ENCODE measurements at places on chromosomes 11 and 22. TPM values are rescaled to one million over a fixed set of nuclear protein-coding genes. Genes with fewer than 3 reads are reported as not detected.
A peak's percentile ranks its signal among the peaks of the same experiment; 100 is the strongest.

- no peak for DNase-seq
These were observed 362.1 kb downstream of the DDX10 start for GRCh38 chr11:109026891-109027489.

ADORA2A gene
- total RNA-seq, result 0.97 TPM

KRTAP5-11 gene
- total RNA-seq, result not detected

DNA sequence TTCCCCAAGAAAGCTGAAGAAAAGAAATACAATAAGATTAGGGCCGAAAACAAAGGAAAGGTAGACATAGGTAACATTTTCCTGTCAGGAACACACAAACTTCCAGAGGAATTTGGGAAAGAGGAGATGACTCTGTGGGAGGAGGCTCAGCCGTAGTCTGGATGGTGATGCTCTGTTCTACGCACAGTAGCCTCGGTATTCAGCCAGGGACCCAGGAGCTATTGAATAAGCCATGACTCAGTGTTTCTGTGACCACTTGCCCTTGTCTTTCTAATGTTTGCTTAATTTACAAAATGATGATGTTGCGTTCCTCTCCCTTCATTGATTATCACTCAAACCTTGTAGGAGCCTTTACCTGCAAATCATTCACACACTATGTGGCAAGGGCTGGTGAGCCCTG is 745.0 kb downstream of the NTM start:
- no peak for DNase-seq

CATSPER1 gene
- not detected for total RNA-seq

SPTBN2 gene
- 0.08 TPM for total RNA-seq

GRCh38 chr11:22337596-22338485 is at the start of gene SLC17A6:
SLC17A6 (plus strand) TSS chr11:22338381; CDS start chr11:22338534, 153 bp downstream.
- no peak for DNase-seq

THOC5 gene
- 56.0 TPM for total RNA-seq

DNA sequence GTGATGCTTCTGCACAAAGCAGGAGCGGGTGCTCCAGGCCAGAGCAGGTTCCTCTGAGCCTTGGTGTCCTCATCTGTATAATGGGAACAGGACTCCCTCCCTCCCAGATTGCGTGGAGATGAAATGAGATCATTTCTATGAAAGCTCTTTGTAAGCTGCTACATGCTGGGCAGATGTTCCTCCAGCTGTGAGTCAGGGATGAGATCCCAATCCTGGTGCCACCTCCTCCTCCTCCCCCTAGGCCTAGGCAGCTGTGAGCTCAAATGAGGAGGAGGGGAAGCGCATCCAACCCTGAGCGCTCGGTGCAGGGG is 7.0 kb upstream of the CABP2 start:
- no peak for DNase-seq

- no peak for DNase-seq
These were observed 31.8 kb upstream of the IGSF22 start for GRCh38 chr11:18757811-18758210.

DNA sequence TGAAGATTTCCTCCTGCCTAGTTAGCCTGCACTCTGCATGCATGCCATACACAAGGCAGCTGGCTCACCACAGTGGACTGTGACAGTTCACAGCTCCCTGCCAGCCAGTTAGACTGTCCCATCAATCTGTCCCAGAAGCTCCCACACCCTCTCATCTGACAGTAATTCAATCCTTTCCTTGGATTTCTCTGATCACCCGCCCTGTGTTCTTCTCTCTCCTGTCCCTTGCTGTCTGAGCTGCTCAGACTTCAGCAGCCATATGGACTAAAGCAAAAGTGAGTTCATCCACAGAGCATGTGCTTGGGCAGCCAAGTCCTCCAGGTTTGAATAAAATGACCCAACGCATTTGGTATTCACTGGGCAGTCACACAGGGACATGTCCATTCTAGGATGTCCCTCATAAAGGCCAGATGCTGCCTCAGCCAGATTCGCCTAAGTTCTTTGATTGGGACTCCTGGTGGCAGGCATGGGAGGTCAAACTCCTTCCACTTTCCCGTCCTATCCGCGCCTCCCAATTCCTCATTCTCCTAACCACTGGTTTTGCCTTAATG is 54.5 kb upstream of the ZBTB44 start:
- DNase-seq, result peak; percentile 29

- DNase-seq, result no peak
These were observed 109.6 kb downstream of the SCN3B start for GRCh38 chr11:123544631-123545375.

DNA sequence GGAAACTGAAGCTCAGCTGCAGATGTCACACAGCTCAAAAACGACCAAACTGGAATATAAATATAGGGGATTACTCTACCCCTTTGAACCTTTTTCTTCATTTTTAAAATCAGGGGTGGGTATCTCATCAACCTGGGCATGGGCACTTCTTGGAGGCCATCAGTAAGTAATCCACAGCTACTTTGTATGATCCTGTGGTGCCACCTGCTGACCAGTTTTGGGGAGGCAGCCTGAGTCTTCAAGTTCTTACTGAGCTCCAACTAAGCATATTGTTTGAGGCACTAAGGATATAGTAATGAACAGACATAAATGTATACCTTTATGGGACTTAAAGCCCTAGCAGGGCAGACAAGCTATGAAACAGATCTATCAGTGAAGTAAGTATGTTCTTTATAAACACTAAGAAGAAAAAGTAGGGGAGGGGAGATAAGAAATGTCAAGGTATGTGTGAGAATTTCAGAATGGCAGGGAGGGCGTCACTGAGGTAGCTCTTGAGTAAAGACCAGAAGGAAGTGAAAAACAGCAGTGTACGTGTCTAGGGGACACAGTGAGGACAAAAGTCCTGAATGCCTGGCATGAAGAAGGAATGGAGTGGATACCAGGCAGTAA is 18.4 kb downstream of the TUB start:
- DNase-seq, result peak; percentile 77

GRCh38 chr11:114130115-114130576 is 70.6 kb downstream of the ZBTB16 start:
- DNase-seq, result no peak

KIRREL3 gene
- total RNA-seq, result not detected

DNA sequence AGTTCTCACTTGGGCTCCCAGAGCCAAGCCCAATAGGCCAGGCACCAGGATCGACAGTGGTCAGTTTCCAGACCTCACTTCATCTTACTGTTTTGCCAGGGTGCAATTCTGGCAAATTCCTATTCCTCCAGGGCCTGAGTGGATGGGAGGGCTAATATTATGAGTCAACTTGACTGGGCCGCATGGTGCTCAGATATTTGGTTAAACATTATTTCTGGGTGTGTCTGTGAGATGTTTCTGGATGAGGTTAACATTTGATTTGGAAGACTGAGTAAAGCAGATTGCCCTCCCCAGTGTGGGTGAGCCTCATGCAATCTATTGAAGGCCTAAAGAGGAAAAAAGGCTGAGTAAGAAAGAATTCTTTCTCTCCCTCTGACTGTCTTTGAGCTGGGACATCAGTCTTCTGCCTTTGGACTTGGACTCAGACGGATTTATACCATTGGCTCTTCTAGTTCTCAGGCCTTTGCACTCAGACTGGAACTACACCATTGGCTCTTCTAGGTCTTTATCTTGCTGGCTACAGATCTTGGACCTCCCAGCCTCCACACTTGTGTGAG is 132.9 kb upstream of the ZBED5 start:
- DNase-seq, result no peak

XRRA1 gene
- total RNA-seq, result 5.7 TPM

DNA sequence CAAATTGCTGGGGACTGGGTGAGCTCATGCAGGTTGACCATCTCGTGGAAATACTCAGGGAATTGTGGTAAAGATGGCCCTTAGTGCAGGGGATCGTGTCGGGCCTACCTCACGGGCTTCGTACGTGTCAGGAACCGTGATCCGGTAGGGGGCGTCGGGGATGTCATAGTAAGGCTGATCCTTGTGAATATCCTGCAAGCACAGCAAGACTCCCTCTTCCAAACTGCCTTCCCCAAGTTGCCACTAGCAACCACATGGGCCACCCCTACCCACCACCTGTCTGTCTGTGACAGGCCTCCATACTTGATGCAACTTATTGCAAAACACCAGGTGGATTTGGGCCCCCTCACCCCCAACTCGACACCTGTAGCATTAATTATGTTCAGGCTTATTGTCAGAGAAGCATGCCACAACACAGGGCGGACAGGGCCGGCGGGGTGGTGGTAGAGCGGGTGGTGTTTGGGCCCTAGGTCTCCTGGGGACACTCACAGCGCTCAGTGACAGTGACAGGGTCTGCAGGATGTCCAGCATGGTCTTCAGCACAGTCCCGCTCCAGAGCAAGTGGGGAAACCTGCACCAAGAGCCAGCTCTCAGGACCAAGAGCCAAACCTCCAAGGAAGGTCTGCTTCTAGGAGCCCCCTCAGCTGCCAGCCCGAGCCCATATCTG is 22.6 kb upstream of the SERPIND1 start:
- no peak for DNase-seq

DNA sequence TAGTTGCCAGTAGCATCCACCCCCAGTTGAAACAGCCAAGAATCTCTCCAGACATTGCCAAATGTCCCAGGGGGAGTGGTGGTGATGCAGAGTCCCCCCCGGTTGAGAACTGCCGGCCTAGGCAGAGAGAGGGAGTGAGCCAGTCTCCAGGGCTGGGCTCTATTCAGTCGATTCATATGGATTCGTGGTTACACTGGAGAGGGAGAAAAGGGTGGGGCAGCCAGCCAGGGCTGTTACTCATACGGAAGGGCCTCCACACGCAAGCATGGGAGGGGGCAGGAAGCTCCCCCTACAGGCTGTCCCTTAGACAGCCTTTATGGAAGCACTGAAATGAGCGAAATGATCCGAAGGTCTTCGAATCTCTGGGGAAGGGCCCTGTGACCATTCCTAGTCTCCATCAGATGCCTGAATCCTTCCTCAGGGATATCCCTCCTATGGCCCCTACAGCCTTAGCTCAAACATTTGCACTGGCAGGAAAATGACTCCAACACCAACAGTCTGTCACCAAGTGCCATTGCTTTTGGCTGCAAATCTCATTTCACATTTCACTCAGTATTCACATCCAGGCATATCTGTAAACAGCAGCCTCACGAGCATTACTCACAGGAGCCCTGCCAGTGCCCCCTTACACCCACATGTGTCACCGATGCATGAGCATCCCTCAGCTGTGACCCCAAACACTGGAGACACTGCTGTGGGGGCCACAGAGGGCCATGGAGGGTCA is 18.4 kb upstream of the TLCD5 start:
- no peak for DNase-seq

CASP12 gene
- not detected for total RNA-seq

DNA sequence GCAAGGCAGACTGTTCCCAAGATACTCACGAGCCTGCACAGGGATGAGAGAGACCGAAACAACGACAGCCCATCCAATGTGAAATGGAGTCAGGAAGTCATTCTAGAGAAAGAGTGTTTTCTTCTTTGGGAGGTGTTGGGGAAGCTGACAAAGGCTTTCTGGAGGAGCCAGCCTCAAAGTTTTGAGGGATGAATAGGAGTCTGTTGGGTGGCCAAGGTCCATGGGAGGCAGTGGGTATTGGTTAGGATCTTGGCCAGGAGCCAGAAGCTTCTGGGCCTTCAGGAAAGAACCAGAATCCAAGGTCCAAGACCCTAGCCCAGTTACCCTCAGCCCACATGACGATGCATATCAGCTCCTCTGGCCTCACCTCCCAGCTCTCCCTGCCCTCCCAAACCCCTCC is 59.9 kb upstream of the SHISAL1 start:
- DNase-seq, result peak; percentile 7

DNA sequence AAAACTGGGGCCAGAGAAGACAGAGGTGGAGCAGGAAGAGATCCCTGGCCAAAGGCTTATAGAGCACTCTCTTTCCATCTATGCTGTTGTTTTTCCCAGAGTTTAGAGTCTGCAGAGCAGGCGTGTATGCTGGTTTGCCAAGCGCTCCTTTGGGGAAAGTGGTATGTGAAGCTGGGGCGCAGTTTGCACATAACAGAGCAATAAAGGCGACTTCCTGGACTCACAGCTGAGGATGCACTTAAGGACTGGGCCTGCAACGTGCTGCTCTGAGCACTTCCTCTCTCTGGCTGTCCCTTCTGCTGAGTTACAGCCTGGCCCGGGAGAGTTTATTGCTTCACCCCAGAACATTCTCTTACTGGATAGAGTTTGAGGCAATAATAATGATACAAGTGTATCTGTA is 41.7 kb downstream of the THAP12 start:
- peak; percentile 78 for DNase-seq

DNA sequence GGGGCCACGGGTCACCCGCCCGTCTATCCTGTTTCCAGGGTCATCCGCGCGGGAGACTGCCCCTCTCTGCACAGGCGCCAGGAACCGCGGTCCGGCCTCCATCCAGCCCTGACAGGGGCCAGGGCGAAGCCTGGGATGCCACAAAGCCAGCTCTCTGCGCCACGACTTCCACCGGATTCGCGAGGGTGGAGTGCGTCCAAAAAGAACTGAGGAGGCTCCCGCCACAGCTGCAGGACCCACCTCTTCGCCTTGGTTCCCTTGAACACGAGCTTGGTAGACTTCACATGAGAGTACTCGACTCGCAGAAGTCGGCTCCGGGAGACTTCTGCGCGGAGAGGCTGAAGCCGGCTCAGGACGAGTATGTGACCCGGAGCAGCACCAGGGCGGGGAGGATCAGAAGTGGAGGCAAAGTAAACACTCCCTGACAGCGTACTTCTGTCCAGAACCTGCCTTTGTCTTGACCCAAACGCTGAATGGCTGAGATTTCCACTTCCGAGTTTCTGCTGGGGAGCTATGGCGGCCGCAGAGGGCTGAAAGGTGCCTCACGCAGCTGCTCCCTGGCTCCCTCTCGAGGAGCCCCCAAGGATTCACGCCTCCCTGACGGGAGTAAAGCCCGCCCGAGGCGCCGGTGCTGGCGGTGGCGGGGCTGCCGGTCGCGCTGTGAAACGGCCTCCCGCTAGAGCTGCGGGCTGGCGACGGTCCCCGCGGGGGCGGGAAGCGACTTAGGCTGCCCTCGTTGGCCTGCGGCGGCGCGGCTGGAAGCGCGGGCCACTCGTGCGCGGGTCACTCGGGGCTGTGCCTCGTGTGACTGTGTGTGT is 4566.7 kb upstream of the OR11H1 start:
- peak; percentile 54 for DNase-seq

- DNase-seq, result no peak
These were observed 86.6 kb downstream of the DGCR2 start for GRCh38 chr22:19035474-19036228.

- DNase-seq, result no peak
These were observed 615.6 kb upstream of the KIRREL3 start for GRCh38 chr11:127616158-127616557.

GRCh38 chr11:3775736-3776406 is 21.5 kb downstream of the NUP98 start:
- no peak for DNase-seq

GRCh38 chr11:118749429-118749828 is 41.5 kb downstream of the DDX6 start:
- no peak for DNase-seq
